Chondrocyte (in vitro differentiated cells): ENCODE measurements at places on chromosomes 7 and 10. TPM values are rescaled to one million over a fixed set of nuclear protein-coding genes. Genes with fewer than 3 reads are reported as not detected.

Gene SPDYE3
- not detected in 3 replicates for total RNA-seq

Gene ARHGEF35
- 0.75 to 2.7 TPM (median 2.0 TPM) in 3 replicates for total RNA-seq

Gene IFIT5
- total RNA-seq, result 12.8 to 13.7 TPM (median 13.0 TPM) in 3 replicates

Gene CLRN3
- total RNA-seq, result not detected in 3 replicates

Gene FOXP2
- total RNA-seq, result 12.1 to 23.1 TPM (median 12.8 TPM) in 3 replicates

GRCh38 chr10:4345877-4346646 is 479.9 kb upstream of the AKR1E2 start:
- no peak for DNase-seq

GRCh38 chr10:48769706-48770435 is 85.2 kb downstream of the WDFY4 start:
- DNase-seq, result no peak

- no peak for DNase-seq
Observed at GRCh38 chr10:62264702-62265436, 3.8 kb downstream of the RTKN2 start.

- DNase-seq, result no peak
Observed at GRCh38 chr10:118692872-118693271, 61.9 kb downstream of the CACUL1 start.

- DNase-seq, result no peak
Observed at GRCh38 chr7:124420367-124420766, 345.2 kb downstream of the GPR37 start.

DNA sequence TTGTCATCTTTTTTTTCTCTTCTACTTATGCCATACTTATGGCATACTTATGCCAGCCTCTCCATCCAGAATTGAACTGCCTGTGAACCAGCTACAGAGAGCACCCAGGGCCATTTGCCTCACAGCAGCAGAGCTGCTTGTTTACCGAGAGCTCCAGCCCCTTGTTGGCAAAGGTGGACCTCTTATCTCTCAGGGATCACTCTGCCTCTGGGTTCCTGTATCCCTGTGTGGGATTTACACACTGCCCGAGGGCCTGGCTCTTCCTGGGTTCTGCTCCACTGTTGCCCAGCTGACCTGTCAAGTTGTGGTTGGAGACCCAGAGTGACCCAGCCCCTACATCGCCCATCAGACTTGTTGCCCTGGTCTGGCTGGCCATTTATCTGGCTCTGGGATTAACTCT is 22.3 kb downstream of the MRPS33 start:
- DNase-seq, result no peak
